GM19239 (cell line): ENCODE measurements at places on chromosomes 12 and 14.

GRCh38 chr12:57966536-57966935 is 25.2 kb downstream of the ATP23 start:
- no peak for DNase-seq

GRCh38 chr12:3119756-3120601 is 42.8 kb downstream of the TSPAN9 start:
- no peak for DNase-seq

DNA sequence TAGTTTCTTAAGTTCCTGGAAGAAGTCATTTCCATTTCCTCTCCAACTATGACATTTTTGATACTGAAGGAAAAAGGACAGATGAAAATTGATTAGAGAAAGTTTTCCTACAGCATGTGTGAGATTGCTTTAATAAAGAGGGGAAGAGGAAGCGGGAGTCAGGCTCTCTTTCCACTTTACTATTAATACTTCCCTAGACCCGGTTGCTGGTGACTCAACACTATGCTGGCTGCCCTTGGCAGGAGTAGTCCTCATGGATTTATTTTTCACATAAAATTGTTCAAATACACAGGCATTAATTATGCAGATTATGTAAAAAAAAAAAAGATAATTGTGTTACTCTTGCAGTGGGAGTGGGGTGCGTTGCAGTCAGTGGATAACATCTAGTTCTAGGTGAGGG is 293.4 kb downstream of the EGLN3 start:
- DNase-seq, result no peak

DNA sequence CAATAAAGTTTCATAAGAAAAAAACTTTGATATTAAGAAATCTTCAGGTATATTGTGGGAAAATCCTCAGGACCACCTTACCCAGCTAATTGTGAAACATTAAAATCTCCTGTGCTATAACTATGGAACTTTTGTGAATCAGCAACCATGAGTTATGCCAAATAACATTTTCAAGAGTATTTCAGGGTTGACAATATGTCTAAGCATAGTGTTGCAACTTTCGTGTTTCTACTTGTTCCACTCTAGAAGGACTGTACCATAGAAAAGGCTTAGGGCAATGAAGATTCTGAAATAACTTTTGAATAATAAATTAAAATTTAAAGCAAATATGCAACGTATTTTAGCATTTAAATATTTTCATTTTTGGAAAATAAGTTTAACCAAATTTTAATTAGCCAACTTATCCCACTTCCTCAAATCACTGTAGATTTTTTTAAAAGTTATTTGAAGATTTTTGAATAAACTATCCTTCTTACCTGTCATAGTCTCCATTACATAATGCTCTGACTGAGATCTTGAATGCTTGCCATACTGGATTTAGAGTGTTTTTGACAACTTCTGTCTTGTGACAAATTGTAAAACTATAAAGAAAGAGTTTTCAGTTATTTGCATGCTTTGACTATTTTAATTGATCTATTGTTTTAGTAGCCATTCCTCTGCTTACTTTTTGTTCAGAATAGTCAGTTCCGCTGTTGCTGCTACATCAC is 143.6 kb downstream of the CPNE8 start:
- DNase-seq, result no peak

GRCh38 chr12:19031032-19031431 is 98.5 kb upstream of the PLEKHA5 start:
- no peak for DNase-seq
